ENCODE measurements at places on chromosomes 11 and 22.
A peak's percentile ranks its signal among the peaks of the same experiment; 100 is the strongest.

- no peak for DNase-seq
Observed at GRCh38 chr11:69705351-69705811, 1.6 kb upstream of the FGF19 start.

DNA sequence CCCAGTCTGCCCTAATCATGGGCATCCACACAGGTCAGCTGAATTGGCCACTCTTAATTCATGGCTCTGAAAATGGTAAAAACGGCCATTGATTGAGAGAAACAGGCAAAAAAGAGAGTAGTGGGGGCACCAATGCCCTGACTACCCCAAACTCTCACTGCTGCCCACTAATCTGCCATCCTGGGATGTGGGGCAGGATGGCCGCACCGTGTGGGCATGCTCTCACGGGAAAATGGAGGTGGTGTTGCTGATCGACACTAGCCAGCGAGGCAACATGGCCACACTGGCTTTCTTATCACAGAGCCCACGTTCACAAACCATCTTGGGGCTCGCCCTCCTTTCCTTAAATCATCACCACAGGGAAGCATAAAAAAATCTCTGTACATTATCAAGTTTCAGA is 11.2 kb upstream of the TUB start:
- no peak for DNase-seq

DNA sequence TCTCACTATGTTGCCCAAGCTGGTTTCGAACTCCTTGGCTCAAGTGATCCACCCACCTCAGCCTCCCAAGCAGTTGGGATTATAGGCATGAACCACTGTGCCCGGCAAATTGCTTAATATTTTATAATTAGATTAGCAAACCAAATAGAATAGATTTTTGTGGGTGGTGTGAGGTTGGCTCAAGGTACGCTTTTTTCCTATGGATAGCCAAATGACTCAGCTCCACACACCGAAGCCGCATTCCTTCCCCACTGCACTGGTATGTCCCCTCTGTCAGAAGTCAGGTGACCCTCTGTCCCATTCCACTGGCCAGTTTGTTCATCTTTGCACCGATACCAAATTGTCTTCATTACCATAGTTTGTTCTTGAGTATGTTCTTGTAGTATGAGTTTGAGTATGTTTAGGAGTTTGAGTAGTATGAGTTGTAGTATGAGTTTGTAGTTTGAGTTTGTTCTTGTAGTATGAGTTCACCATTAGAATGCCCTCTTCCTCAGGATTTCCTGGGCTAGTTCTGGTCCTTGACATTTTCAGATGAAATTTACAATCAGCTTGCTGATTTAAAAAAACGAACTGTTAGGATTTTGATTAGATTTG is 19.4 kb downstream of the SUSD2 start:
- DNase-seq: peak; percentile 29

DNA sequence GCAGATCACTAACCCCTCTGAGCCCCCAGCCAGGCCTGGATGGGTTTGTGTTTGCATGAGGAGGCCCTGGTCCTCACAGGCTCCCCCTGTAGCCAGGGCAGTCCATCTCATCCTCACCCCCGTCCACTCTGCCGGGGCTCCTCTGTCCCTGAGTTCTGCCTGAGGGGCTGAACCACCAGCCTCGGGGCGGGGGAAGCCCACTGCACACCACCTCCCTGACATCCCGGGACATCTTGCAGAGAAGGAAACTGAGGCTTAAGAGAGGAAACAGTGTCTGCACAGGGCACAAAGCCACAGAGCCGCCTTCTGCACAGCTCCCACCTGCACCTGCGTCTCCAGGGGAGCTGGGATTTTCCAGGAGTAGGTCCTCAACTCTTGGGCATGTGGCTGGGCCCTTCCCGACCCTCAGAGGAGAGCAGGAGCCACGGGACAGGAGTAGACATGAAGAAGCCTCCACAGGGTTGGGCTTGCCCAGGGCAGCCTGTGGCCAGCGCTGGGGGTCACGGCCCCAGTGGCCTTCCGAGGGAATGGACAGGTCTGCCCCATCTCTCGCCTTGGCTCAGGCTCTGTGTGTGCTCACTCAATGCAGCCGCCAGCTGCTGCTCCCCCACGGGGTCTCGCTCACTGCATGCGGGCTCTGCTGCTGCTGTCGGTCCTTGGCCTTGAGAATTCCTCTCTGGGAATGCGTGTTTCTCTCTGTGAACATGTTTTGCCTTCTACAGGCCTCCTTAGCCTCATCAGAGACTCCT is 45.4 kb upstream of the CCDC188 start:
- DNase-seq: no peak

DNA sequence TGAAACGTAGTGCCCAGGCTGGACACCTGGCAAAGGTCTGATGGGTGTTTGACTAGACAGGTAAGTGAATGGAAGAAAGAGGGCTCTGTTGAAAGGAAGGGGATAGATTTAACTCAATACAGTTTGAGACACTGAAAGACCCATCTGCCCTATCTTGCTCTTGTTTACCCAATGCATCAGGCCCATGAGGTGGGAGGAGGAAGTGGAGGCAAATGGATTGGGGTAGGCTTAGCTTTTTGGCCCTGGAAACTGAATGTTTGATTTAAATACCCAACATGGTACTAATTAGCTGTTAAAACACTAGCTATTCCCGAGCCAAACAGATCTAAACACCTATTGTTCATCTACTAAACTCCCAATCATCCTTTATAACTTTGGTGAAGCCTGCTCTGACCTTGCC is 3.5 kb upstream of the UVRAG start:
- no peak for DNase-seq

GRCh38 chr22:24588757-24589481 is 4.0 kb downstream of the LRRC75B start:
- no peak for DNase-seq

All from HTR-8/SVneo (cell line).